ENCODE measurements at places on chromosomes 7 and 10.

- peak; percentile 55 for DNase-seq
These were observed 8.2 kb upstream of the PTTG1IP2 start for GRCh38 chr7:90461219-90461618.

- DNase-seq: no peak
These were observed 687.4 kb downstream of the PARD3 start for GRCh38 chr10:34127676-34128075.

DNA sequence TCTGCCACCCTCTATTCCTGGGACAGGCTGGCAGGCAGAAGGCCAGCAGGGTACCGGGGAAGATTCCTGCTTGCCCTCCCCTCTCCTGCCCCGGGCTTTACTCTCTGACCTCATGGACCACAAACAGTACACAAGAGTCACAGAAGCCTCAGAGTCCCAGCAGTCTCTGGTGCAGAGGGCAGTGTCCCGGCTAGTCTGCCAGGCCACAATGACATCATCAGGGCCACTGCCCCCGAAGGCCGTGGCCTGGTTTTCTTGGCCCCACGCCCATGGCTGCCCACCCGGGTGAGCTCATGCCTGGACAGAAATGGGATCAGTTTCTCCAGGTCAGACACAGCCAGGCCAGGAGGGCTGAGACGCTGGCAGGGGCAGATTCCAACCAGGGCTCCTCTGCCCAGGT is 91.9 kb downstream of the MYL10 start:
- DNase-seq: peak; percentile 55

DNA sequence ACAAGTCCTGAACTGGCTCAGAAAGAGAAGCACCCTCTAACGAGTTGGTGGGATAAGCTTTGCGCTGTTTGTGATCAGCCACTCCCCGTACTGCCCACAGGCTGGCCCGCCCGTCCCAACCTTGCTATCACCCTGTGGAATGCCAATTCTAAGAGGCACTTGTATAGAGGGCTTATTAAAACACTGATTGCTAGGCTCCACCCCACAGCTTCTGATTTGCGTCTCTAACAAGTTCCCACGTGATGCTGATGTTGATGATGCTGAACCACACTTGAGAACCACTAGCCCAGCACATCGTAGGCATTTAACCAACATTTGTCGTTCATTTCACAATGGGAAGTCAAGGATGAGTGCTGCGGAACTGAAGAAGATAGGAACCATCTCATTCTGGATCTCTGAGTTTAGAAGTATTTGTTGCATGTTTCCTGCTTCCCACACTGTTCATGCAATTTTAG is 12.7 kb upstream of the GSAP start:
- DNase-seq: no peak

- DNase-seq: peak; percentile 64
These were observed 359.8 kb upstream of the KLF6 start for GRCh38 chr10:4144817-4145216.

- no peak for DNase-seq
These were observed 117.3 kb downstream of the SVIL start for GRCh38 chr10:29517352-29517923.

GRCh38 chr7:131095346-131095745 is 232.3 kb upstream of the MKLN1 start:
- no peak for DNase-seq

DNA sequence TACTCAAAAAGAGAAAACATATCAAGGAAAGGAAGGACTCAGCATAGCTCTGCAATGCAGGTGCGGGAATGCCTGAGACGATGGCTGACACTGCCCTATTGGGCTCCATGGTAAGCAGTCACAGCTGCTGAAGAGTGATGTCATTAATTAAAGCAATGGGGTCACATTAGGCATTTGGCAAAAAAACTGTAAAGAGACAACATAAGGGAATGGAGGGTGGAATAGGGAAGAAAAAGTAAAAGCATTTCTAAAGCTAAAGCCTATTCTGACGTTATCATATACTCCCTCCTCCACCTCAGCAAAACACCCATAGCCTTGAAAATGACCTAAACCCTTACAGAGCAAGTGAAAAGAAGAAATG is 38.5 kb upstream of the SPOCK2 start:
- DNase-seq: no peak

DNA sequence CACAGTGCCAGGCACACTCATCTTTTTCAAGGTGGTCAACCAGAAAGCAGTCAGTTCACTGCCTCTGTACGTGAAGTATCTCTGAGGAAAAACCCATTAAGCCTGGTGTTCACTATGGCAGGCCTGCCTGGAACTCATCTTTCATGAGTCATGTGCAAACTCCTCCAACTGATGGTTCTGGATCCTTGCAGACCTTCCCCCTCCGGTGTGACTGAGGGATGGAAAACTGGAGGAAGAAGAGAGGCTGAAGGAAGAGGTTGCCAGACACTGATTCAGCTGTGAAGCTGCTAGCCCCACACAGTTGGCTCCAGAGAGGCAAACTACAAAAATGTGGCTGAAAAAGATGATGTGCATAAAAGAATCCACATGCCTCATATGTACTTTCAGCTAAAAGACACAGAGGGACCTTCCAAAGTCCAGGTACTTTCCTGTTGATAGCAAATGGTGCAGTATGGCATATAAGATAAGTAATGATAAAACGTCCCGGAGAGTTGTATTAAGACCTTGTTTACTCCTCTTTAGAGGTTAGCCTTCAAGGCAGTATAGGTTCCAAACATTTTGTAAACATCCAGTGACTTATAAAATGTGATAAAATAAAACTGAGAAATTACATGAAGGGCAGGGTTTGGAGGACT is 2.7 kb downstream of the CYP3A5 start:
- DNase-seq: no peak
